T-helper 2 cell treated with Interferon-gamma antibody and Interleukin-4, amounts not matched to agents 5 μg/mL and 100 μg/mL, for 36 hours (primary cell): ENCODE measurements at places on chromosomes 7 and 10.

- no peak for DNase-seq
Observed at GRCh38 chr10:33115738-33116719, 158.0 kb upstream of the ITGB1 start.

- no peak for DNase-seq
Observed at GRCh38 chr7:141001122-141001521, 13.6 kb downstream of the MRPS33 start.

DNA sequence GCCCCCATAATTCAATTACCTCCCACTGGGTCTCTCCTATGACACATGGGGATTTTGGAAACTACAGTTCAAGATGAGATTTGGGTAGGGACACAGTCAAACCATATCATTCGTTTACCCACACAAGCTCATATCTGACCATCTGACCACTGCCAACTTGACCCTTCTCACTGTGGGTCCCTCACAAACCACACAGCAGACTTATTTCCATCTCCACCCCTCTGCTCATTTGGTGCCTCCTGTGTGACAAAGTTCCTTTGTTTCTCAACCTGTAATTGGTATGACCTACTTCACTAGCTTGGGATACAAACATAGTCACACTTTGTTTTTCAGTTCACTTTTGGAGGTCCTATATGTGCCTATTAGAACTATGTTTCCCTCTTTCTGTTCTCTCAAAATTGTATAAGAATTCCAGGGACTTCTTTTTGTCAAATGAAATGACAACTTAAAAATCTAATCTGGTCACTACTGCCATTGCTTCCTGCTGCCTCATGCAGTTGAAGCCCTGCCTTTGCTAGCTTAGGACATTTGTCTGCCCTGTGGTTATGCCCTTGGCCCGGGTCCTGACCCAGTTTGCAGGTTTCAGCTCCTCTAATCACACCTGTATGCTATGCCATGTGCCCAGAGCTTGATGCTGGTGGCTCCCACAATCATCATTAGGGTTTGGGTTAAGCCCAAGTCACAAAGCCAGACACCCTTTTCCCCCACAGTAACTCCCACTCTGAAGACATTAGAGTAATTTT is 69.9 kb downstream of the PPP1R3C start:
- DNase-seq = no peak

DNA sequence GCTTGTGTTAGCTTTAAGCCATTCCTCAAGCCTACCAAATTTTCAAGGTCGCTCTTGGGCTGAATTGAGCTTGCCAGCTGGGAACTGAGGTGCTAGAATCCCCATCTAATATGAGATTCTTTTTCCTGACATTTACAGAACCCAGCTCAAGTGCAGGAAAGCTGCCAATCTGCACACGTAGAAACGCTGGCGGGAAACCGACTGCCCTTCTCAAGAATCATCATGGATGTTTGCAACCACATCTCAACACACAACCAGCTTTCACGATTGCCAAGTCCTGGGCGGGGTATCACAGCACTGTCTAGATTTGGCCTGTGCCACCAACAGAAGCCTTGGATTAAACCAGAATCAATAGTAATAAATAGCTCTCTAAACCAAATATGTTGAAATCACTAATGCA is 203.7 kb downstream of the DIP2C start:
- no peak for DNase-seq

- DNase-seq = no peak
Observed at GRCh38 chr7:3300221-3300650, 816 bp upstream of the SDK1 start.

GRCh38 chr7:155811560-155811894 is 736 bp downstream of the SHH start:
- no peak for DNase-seq

GRCh38 chr7:18353339-18353738 is 142.2 kb upstream of the HDAC9 start:
- DNase-seq = no peak

DNA sequence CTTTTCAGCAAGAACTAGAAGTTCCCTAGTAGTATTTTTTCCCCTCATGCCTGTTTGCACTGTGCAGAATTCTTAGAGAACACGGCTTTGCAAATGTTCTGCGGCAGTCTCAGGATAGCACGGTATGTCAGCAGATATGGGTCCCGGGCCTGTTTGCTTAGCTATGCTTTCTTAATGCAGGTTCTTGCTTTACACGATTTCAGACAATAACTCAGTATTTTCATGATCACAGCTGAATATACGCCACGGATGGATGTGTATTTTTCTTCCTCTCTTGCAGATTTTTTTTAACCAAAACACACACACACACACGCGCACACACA is 137.3 kb downstream of the HECW1 start:
- DNase-seq = no peak

DNA sequence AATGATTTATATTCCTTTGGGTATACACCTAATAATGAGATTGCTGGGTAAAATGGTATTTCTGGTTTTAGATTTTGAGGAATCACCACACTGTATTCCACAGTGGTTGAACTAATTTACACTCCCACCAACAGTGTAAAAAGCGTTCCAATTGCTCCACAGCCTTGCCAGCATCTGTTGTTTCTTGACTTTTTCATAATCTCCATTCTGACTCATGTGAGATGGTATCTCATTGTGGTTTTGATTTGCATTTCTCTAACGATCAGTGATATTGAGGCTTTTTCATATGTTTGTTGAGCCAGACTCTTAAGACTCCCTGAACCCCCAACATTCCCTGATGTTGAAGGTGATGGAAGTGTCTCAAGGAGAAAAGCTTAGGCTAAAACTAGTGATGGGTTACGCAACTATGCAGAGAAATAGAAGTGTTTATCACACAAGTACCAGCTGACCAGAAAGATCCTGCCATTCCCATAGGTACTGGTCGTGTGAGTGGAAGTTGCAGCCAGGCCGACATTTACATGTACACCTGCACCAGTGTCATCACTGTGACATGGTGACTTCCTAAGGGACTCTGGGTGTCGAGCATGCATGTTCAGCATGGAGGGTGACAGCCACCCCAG is 711.2 kb upstream of the NRP1 start:
- no peak for DNase-seq

DNA sequence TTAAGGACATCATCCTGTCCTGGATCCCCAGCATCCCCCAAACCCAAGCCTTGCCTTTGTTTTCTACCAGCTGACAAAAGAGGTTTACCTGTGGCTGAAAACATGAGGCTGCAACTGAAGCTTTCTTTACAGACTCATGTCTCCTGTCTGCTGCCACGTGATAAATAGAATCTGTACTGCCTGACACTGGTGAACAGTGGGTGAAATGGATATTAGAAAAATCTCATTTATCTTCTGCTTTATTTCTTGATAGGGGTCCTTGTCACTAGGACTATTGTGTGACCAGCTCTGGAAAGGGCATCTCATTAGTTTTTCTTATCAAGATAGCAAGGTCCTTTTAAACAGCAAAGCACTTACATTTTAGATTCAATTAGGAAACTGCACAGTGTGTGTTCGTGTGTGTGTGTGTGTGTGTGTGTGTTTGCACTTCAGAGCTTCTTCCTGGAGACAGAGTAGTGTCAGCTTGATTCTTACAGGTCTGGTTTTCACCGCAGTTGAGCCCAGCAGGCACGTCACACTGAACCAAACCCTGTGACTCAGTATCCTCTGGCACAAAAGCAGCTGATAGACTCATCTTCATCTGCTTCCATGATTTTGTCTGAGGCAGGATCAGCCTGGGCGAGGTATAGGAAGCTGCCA is 373.5 kb upstream of the CELF2 start:
- no peak for DNase-seq

- DNase-seq = no peak
Observed at GRCh38 chr7:82036146-82036886, 266.5 kb upstream of the HGF start.

DNA sequence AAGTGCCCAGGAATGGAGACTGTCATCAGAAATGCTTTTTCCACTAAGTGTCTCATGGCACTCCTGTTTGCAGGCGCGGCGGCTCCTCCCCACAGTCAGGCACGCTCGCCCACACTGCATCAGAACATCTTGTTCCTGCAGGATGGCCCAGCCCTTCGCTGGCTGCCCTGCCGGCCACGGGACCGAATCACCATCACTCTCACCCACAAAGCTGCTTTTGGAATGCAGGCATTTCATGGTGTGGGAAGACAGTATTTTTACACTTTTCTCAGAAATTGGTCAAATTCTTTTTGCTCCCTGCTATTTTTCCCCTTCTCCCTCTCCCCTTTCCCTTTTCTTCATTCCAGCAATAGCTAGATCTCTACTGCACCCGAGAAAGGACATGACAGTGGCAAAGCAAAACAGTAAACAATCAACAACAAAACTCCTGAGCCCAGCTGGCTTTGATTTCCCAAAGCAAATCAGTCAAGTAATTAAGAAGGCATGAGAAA is 176.1 kb upstream of the TNS3 start:
- DNase-seq = no peak

DNA sequence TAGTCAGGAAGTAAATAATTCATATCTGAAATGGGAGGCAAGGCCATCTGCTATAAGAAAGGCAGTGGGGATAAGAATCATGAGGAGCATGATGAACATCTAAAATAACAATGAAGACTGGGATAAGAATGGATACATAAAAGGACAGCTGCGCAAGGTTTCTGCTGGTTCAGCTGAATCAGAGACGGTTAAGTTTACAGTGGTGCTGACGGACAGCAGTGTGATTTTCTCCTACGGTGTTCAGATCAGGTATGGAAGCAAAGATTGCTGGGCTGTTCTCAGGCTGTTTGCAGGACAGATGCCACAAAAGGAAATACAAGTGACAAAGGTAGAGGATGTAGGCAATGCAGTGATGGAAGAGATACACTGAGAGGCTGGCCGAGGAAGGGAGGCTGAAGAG is 8.4 kb downstream of the CYCS start:
- DNase-seq = no peak

DNA sequence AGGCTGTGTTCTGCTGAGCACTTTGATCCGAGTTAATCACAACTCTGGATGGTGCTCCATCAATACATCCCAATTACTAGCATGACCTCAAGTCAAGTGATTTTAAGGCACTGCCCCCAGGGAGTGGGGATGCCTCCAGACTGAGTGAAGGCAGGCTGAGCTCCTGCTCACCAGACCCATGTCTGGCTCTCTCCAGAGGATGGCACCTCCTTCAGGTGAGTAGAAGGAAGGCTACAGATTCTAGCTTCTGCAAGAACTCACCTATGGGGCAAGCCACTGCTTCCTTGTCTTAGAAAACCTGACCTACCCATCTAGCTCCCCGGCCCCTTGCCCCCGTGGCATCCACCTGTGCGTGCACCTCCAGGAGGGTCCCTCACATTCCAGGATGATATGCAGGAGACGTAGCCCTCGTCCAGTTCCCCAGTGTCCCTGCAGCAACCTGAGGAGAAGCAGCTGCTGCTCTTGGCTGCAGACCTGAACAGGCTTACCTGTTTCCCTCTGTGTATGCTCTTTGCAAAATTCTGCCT is 390.3 kb downstream of the GRID1 start:
- no peak for DNase-seq

DNA sequence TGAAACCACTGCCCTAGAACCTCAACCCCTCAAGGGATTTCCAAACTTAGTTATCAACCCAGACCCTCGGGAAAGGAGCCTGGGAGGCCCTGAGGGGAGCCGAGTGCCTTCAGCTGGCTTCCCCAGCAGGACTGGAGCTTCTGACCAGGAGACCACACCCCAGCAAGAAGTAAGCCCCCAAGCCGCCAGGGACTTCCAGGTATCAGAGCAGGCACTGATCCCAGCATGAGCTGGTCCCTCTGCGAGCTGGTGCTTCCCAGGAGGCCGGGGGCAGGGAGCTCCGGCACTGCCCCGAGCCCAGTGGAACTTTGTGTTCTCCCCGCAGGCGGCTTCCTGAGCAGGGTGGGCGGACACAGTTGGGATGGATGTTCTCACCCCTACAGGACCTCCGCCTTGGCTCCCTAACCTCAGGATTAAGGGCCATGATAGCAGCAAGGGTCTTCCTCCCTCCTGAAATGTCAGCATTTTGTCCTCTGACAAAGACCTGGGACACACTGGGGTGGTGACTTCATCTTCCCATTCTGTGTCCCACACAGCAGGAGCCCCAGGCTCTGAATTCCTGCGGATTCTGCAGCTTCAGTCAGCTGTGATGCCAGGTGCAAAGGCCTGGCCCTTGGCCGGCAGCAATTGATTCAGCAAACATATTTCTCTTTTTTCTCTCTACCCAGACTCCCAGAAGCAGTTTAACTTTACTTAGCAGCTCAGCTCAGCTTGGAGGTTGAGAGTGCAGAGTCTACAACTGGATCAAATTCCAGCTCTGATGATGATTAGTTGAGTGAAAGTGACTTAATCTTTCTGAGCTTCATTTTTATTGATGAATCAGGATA is 11.6 kb downstream of the ATP6V0E2 start:
- no peak for DNase-seq

GRCh38 chr7:3043544-3044371 is at the start of gene CARD11:
Gene CARD11 (minus strand): TSS chr7:3043867. CDS start chr7:2958506, 85,361 bp downstream.
- DNase-seq = peak; percentile 51

GRCh38 chr10:113228530-113228929 is 278.5 kb downstream of the TCF7L2 start:
- no peak for DNase-seq

GRCh38 chr10:63629363-63630084 is 108.3 kb downstream of the REEP3 start:
- DNase-seq = peak; percentile 78

DNA sequence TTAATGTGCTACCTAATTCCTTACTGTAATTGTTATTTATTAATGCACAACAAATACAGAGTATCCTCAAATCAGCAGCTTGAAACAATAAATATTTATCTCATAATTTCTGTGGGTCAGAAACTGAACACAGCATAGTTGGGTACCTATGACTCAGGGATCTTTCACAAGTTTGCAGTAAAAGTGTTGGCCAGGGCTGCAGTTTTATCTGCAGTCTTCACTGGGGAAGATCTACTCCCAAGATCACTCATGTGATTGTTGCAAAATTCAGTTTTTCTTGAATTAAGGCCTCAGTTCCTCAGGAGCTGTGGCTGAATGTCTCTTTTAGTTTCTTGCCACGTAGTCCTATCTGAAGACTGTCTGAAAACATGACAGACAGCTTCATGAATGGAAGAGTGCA is 237.8 kb downstream of the ZWINT start:
- no peak for DNase-seq

GRCh38 chr10:31604096-31604495 is 285.1 kb downstream of the ZEB1 start:
- DNase-seq = no peak

DNA sequence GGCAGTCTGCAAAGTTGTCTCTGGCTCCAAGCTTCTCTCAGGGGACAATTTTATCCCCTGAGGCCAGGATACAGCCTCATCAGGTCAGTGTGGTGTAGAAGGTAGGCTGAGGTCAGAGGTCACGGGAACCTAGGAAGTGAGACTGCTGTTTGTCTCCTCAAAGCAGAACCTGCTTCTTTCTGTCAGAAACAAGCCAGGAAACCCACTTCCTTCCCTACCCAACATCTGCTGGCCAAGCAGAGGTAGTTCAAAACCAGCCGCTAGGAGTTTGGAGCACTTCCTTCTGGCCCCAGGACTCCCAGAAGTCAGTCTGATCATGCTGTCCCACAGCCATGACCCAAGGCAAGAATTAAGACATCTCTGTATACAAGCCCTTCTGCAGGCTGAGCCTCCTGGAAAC is 12.2 kb downstream of the CLRN3 start:
- no peak for DNase-seq

GRCh38 chr10:13613519-13613918 is 26.8 kb downstream of the PRPF18 start:
- DNase-seq = no peak
